ENCODE measurements at places on chromosomes 12 and 14.

GRCh38 chr14:28102814-28103213 is 663.8 kb upstream of the FOXG1 start:
- peak; percentile 68 for DNase-seq

DNA sequence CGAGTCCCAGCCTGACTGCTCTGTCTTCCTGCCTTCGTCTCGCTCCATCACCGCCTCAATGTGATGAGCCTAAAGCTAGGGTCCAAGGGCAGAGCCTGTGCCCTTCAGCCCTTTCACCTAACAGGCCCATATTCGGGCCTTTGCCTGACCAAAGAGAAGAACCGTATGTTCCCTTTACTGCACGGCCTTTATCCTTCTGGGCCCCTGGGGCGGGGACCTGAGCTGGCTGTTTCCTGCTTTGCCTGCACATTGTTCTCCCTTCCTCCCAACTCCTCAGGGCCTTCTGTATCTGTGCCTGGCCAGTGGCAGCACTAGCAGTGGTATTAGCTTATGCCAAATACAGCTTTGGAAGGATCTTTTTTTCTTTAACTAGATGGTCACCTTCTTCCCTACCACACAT is 8.5 kb upstream of the MYL6B start:
- no peak for DNase-seq

DNA sequence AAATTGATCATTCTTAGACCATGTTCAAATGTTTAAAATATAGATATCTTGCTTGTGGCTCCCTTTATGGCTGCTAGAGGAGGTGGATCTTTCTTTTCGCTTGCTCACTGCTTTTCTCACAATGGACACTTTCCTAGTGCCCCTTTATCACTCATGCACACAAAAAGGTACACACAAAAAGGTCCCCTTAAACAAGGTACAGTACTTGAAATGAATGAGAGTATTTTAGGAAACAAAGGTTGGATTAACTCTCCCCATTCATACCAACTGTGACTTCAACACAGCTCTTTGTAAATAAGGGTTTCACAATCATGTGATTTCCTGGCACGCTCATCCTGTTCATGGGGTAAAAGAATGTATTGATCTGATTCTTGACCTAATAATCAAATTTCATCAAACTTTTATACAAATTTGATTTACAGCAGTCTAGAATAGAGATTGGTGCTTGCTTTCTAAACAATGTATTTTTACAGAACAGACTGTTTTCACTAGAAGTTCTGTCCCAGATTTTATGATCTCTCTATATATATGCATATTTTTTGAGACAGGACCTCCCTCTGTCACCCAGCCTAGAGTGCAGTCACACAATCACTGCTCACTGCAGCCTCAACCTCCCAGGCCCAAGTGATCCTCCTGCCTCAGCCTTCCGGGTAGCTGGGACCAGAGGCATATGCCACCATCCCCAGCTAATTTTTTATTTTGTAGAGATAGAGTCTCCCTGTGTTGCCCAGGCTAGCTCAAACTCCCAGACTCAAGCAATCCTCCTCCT is 34.4 kb upstream of the EPS8 start:
- DNase-seq: no peak

DNA sequence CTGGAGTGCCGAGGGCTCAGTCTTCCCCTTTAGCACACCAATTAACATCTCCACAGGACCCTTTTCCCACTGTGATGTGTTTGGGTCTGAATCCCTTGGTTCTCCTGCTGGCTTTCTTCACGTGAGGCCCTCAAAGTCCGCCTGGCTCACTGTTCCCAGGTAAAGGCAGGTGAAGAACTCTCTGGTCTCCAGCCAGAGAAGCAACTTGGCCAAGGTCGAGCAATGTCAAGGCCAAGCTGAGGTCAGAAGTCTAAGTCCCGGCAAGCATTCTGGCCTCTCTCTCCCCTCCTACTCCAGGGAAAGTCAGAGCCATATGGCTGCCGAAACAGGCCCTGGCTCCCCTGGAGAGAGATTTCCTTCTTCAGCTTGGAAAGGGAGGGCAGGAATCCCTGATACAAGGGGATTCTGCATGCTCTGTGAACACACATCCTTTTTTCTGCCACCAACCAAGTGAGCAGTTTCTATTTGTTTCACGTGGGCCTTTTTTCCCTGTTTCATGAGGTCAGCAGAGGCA is 61.4 kb upstream of the ESRRB start:
- no peak for DNase-seq

DNA sequence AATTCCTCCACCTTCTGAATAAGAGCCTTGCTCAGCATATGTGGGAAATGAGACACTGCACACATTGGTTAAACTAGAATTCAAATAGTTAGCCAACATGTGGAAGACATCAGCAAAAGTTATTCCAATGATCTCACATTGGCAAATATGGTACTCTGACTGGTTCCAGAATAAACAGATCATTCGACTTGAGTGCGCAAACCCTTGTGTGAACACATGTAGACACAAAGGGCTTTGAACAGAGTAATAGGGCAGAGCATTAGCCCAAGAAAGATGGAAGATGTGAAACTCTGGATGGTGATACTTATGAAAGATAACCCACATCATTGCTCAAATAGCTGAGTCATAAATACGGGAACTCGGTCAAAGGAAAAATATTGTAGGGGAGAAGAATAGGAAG is 1133.4 kb upstream of the SEL1L start:
- DNase-seq: no peak

GRCh38 chr14:55301437-55302121 is 30.4 kb downstream of the FBXO34 start:
- DNase-seq: peak; percentile 55

DNA sequence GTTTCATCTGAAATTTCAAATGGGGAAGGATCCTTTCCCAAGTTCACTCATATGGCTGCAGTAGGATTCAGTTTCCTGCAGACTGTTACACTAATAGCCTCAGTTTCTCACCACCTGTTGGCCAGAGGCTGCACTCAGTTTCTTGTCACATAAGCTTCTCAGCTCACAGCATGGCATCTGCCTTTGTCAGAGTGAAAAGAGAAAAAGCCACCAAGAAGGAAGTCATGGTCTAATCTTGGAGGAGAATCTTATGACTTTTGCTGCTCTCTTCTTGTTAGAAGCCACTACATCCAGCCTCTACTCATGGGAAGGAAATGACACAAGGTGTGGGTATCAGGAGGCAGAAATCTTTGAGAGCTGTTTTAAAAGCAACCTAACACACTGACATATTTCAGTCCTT is 39.4 kb upstream of the BTG1 start:
- no peak for DNase-seq

GRCh38 chr12:23197266-23197665 is 572.3 kb downstream of the ETNK1 start:
- DNase-seq: no peak

GRCh38 chr12:107760207-107760808 is 629 bp downstream of the PRDM4 start:
- peak; percentile 51 for DNase-seq

- peak; percentile 66 for DNase-seq
Observed at GRCh38 chr14:66507181-66507721, 696 bp upstream of the GPHN start.

GRCh38 chr12:6336079-6336888 is 5.6 kb downstream of the TNFRSF1A start:
- peak; percentile 100 for DNase-seq

- peak; percentile 82 for DNase-seq
Observed at GRCh38 chr12:121443193-121443870, 43.4 kb downstream of the RNF34 start.

GRCh38 chr12:112282920-112283319 is 99.3 kb downstream of the HECTD4 start:
- no peak for DNase-seq

GRCh38 chr14:65213316-65213715 is 111.0 kb upstream of the MAX start:
- DNase-seq: no peak

- DNase-seq: peak; percentile 34
Observed at GRCh38 chr12:3662521-3662921, 90.4 kb downstream of the CRACR2A start.

DNA sequence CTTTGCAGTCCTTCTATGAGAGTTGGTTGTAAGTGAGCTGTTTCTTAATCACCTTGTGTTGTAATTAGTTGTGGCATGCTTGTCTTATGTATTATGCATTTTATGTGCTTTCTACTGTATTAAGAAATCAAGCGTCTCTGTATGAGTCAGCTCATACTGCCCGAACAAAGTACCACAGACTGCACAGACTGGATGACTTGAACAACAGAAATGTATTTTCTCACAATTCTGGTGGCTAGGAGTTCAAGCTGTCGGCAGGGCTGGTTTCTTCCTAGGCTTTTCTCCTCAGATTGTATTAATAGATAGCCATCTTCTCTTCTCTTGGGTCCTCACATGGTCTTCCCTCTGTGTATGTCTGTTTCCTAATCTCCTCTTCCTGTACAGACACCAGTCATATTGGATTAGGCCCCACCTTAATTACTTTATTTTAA is 77.7 kb downstream of the FLRT2 start:
- DNase-seq: peak; percentile 97

- DNase-seq: no peak
Observed at GRCh38 chr12:100671396-100672074, 98.1 kb downstream of the GAS2L3 start.

- peak; percentile 83 for DNase-seq
Observed at GRCh38 chr14:94388384-94389103, at the start of gene SERPINA1. SERPINA1 (minus strand) TSS chr14:94388602; CDS start chr14:94383237, 5,365 bp downstream.

GRCh38 chr14:103310576-103311095 is 23.4 kb upstream of the EIF5 start:
- DNase-seq: no peak

DNA sequence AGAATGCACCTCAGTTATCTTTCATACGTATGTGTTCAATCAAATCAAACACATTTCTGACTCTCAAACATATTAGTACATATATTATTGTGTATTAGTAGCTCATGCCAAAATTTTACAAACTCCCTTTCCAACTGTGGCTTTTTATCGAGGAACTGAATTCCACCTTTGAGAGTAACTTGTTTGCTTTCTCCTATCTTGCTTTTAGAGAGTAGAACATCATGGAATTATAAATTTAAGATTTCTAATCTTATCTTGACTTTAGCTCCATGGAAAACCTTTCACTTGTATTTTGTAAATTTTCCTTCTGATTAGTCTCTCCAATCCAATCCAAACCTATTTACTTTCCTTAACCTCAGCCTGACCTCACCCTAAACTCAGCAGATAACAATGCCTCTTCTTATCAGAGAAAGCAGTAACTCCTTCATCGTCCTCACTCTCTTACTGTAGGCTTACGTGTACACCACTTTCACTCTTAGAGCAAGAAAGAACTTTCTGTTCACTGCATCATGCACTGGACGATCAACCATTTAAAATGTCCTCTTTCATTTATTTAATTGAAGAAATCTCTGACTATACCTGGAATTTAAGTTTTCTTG is 164.5 kb downstream of the TMTC3 start:
- DNase-seq: no peak

- no peak for DNase-seq
Observed at GRCh38 chr14:88908216-88908615, 83.8 kb downstream of the TTC8 start.

All from ELR (cell line).